ENCODE measurements at places on chromosomes 7 and 10. TPM values are rescaled to one million over a fixed set of nuclear protein-coding genes. Genes with fewer than 3 reads are reported as not detected.

Gene ASB10
- total RNA-seq, result not detected

- no peak for DNase-seq
Observed at GRCh38 chr10:31520986-31521831, 202.2 kb downstream of the ZEB1 start.

DNA sequence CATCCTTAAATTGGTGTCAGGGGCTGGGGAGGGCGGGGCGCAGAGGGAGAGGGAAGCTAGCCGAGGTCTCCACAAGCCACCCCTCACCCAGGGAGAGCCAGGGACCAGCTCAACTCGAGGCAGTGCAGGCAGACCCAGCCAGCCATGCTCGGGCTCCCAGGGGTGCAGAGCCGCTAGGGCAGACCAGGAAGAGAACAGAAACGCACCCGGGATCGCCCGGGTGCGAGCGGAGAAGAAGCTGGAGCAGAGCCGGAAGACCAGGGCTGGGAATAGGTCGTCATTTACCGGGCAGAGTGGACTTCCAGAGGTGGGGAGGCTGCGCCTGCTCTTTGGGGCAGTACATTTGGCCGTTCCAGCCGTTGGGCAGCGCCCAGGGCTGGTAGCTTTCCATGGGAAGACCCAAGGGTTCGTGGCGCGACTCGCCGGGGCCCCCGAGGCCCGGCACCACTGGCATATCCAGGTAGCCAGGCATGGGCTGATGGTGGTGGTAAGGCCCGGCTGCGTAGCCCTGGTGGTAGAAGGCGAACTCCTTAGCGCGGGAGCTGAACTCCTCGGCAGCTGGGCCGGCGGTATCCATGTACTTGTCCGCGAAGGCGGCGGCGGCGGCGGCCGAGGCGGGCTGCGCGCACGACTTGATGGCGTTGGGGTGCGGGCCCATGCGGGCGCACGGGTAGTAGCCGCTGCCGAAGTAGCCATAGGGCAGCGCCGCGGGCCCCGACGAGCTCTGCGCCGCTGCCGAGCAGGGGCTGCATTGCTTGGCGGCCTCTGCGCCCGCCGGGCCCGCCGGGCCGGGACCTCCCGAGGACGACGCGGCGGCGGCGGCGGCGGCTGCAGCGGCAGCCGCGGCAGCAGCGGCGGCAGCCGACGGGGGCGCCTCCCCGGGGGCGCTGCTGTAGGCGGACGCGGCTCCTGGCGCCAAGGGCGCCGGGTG is 755 bp downstream of the HOXA13 start:
- DNase-seq, result peak; percentile 70

- DNase-seq, result no peak
Observed at GRCh38 chr7:111210996-111211395, 120.1 kb downstream of the LRRN3 start.

DNA sequence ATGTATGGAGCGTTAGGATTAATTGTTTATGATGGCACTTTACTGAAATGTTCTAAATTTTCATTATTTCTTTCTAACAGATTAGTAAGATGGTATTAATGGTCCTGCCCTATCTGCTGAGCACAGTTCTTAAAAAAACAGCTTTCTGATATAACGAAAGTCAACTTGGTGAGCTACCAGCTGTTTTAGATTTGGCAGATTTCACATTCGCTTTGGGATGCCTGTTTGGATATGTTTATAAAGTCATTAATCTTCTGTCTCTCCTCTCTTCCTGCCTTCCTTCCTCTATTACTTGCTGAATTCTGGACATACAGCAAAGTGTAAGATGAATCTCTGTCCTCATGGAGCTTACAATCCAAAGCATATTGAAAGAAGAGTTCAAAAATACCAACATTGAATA is 396.8 kb upstream of the LRGUK start:
- no peak for DNase-seq

Measured in GM23338 (cell line).